ENCODE measurements at places on chromosomes 7 and 10.

DNA sequence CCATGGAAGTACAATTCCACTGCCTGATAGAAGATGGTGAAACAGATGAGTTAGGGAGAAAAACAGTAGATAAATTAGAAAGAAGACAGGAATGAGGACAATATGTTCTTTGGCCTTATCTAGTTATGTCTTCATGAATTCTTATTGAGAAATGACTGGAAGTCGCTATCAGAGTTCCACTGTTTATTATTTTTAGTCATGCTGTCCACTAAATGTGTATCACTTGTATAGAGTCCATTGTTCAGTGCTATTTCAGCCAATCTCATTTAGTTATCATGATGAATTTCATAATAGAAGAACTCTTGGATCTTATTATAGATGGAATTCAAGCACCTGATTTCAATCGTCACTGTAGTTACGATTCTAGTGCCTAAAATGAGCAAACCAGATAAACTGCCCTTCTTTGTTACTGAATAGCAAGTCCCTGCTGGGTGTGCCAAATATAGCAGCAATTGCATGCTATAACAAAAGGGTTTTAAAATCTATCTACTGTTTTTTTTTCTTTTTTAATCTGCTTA is 177.7 kb upstream of the COL1A2 start:
- no peak for DNase-seq

GRCh38 chr7:102000123-102000522 is 182.7 kb downstream of the CUX1 start:
- DNase-seq, result no peak

- DNase-seq, result peak; percentile 65
Observed at GRCh38 chr7:155796381-155797261, 15.6 kb downstream of the SHH start.

DNA sequence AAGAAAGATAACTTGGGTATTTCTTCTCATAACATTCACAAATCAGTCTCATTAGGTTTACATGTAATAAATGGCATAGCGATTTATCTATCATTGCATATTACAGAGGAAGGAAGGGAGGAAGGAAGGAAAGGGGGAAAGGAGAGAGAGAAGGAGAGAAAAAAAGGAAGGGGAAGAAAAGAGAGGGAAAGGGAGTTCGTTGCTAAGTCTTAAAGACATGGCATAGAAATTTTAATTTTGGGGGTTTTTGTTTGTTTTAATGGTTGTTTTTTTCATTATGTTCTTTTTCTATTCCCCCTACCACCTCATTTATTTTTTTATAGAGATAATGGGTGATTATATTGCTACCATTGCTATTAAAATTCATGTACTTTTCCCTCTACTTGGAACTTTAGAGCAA is 604.3 kb downstream of the IPMK start:
- no peak for DNase-seq

GRCh38 chr7:102992938-102993717 is 80.3 kb downstream of the LRRC17 start:
- peak; percentile 34 for DNase-seq

DNA sequence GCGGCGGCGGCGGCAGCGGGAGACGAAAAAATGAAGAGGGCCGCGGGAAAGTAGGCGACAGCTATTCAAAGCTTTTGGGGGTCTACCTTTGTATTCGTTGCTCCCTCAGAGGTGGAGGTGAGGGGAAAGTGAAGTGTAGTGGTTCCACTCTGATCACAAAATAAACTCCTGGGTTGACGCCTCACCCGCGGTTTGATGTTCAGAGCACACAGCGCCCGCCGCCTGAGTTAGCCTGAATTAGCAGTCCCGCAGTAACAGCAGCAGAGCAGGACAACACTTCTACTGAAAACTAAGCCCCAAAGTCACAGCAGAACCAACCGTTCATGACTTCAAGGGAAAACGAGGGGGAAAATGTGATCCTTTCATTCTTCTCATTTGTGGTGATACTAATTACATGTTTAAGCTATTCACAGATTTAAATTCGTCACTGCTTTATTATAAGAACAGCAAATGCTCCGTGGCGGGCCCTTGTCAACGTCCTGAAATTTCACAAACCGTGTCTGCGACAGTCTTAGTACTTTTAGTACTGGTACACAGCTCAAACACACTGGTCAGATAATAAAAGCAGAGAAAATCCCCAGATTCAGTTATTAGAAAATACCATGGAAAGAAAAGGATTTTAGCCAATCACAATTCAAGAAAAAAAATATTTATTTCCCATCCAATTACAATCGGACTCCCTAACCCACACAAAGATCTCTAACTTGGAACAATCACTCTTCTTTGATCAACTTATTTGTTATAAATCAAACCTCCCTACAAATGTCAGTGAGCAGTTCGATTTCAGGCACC is 563 bp upstream of the JMJD1C start:
- peak; percentile 24 for DNase-seq

DNA sequence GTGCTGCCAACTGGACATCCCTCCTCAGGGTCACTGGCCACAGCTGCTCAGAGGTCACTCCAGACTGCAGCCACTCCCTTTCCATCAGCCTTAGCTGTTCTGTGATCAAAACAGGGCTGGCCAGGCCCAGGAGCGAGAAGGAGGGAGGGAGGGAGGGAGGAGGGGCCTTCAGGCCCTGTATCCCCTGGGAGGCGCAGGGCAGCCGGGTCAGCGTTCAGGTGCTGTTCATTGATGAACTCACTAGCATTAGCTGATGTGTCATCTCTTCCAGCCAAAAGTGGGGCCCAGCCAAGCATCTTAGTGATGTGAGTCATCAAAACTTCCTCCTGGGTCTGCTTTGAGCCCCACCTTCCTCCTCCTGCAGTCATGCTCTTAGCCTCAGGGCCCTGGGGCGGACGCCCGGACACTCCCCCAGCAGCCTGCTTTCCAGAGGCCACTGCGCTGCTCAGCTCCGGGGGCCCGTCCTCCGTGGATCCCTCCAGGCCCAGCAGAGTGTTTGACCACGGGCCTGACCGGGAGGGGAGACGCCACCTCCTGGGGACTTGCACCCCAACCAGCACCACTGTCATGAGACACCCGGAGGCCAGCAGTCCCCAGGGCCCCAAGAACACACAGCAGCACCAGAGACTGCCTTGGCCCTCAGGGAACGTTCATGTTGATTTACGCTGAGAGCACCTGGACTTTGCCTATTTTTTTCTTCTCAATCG is 149.2 kb downstream of the PRKAG2 start:
- peak; percentile 85 for DNase-seq

GRCh38 chr7:117364339-117365080 is 41.7 kb upstream of the WNT2 start:
- no peak for DNase-seq

- DNase-seq, result no peak
Observed at GRCh38 chr10:28200775-28201174, 102.1 kb downstream of the MPP7 start.

GRCh38 chr7:102426268-102427018 is 6.9 kb upstream of the ORAI2 start:
- DNase-seq, result peak; percentile 91

All from activated CD4-positive, alpha-beta T cell treated with anti-CD3 and anti-CD28 coated beads, Interleukin-2, amount 50 U/mL, for 16 hours (primary cell).